ENCODE measurements at places on chromosomes 13 and 19.

GRCh38 chr13:79413521-79413920 lies 7.5 kb upstream of the RBM26 start:
- no peak overlapping the region for H3K27ac ChIP-seq
- no peaks in the 10 kb centered on the region for H3K27me3 ChIP-seq
- H3K4me3 ChIP-seq, result no peak overlapping the region
- DNase-seq, result no peak
- no peaks in the 10 kb centered on the region for H3K36me3 ChIP-seq
- no peaks in the 10 kb centered on the region for H3K4me1 ChIP-seq

GRCh38 chr13:49240017-49240416 lies 7.7 kb upstream of the CDADC1 start:
- H3K27me3 ChIP-seq, result no peaks in the 10 kb centered on the region
- no peak overlapping the region for H3K4me3 ChIP-seq
- H3K36me3 ChIP-seq, result no peaks in the 10 kb centered on the region

GRCh38 chr19:18865973-18866799 lies 29.8 kb downstream of the CERS1 start:
- DNase-seq, result peak; percentile 86
- H3K27ac ChIP-seq, result no peak overlapping the region
- peaks cover 21% of the 10 kb centered on the region for H3K27me3 ChIP-seq
- peaks cover 14% of the 10 kb centered on the region for H3K36me3 ChIP-seq

DNA sequence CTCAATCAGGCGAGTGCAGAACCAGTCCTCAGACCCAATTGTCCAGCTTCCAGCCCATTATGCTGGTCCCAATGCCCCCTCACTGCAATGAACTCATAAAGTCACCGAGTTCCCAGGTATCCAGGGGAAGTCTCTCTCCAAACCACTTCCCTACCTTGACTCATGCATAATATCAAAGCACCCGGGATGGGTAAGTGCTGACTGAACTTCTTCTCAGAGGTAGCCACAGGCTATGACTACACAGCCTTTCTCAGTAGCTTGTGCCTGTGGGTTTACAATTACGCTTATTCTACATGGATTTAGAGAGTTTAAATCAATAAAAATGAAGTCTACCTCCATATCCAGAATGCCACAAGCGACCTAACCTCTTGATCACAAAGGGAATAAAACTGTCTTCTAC lies 1.7 kb upstream of the C13orf42 start:
- DNase-seq, result no peak
- no peaks in the 10 kb centered on the region for H3K4me1 ChIP-seq
- H3K36me3 ChIP-seq, result no peaks in the 10 kb centered on the region
- no peak overlapping the region for H3K27ac ChIP-seq

DNA sequence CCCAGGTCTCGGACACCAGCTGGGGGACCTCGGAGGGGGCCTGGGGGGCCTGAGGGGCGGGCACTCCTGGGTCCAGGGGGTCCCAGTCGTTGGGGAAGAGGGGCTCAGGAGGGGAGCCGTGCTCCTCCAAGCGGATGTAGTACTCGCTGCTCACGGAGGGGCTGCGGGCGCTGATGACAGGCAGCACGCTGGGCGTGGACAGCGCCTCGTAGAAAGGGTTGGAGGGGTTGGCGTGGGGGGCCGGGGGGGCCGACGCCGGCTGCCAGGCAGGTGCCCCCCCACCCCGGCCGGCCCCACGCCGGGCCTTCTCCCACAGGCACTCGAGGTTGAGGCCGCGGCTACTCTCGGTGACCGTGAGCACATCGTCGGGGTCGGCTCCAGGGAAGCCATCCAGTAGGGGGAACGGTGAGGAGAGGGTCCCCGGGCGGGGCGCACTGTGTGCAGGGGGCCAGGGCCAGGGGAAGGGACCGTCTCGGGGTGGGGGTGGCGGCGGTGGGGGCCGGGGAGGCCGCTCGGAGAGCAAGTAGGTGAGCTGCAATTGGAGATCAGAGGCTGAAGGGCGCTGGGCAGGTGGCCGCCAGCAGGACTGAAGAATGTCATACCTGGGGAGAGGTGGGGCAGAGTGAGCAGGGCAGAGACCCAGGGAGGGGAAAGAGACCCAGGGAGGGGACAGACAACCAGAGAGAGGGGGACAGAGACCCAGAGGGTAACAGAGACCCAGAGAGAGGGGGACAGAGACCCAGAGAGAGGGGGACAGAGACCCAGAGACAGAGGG lies 12.1 kb downstream of the LMTK3 start:
- 0 out of 2 replicates have a peak, but pooled peaks cover 2% of the 10 kb centered on the region for H3K27me3 ChIP-seq
- no peaks in the 10 kb centered on the region for H3K36me3 ChIP-seq
- DNase-seq, result no peak
- peaks cover 10% of the 10 kb centered on the region for H3K4me1 ChIP-seq
- H3K4me3 ChIP-seq, result no peak overlapping the region

GRCh38 chr19:46192992-46193650 lies 36.4 kb upstream of the IGFL1 start:
- H3K36me3 ChIP-seq, result no peaks in the 10 kb centered on the region
- no peak for DNase-seq
- no peak overlapping the region for H3K27ac ChIP-seq
- no peaks in the 10 kb centered on the region for H3K4me1 ChIP-seq

GRCh38 chr19:55566823-55567222 lies 13.8 kb downstream of the ZNF579 start:
- no peaks in the 10 kb centered on the region for H3K36me3 ChIP-seq
- DNase-seq, result no peak
- H3K27ac ChIP-seq, result no peak overlapping the region
- H3K4me3 ChIP-seq, result no peak overlapping the region

GRCh38 chr19:45564131-45564780 lies 20.3 kb downstream of the OPA3 start:
- peak overlapping the region; percentile 61 for H3K27ac ChIP-seq
- no peaks in the 10 kb centered on the region for H3K27me3 ChIP-seq
- H3K36me3 ChIP-seq, result no peaks in the 10 kb centered on the region
- DNase-seq, result peak; percentile 75
- H3K4me1 ChIP-seq, result peaks cover 9% of the 10 kb centered on the region

- no peak overlapping the region for H3K27ac ChIP-seq
- no peak overlapping the region for H3K4me3 ChIP-seq
- H3K4me1 ChIP-seq, result no peaks in the 10 kb centered on the region
- H3K36me3 ChIP-seq, result no peaks in the 10 kb centered on the region
Measured at GRCh38 chr13:32019612-32020233, 11.9 kb upstream of the FRY start.

GRCh38 chr19:11064831-11065303 lies 24.4 kb upstream of the LDLR start:
- H3K4me3 ChIP-seq, result no peak overlapping the region
- H3K27ac ChIP-seq, result peak overlapping the region; percentile 50
- H3K4me1 ChIP-seq, result no peaks in the 10 kb centered on the region
- no peaks in the 10 kb centered on the region for H3K27me3 ChIP-seq
- peaks cover 3% of the 10 kb centered on the region for H3K36me3 ChIP-seq

DNA sequence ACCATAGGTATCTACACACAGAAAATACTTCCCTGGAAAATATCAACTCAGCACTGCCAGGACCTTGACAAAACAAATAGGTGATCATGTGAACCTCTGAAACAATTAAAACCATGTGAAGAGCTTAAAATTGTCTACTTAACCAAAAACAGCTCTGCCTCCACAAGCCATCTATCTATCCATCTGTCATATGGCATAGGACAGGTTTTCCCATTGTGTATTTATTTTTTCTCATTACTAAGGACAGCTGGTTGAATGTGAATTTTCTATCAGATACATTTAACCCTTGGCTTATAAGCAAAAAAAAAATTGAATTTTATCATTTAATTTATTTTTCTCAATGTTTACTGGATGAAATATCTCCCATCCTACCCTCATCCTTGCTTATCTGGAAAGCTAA lies 279.5 kb downstream of the PCDH9 start:
- no peaks in the 10 kb centered on the region for H3K27me3 ChIP-seq
- H3K4me1 ChIP-seq, result peaks cover 42% of the 10 kb centered on the region
- no peak overlapping the region for H3K4me3 ChIP-seq
- no peaks in the 10 kb centered on the region for H3K36me3 ChIP-seq

DNA sequence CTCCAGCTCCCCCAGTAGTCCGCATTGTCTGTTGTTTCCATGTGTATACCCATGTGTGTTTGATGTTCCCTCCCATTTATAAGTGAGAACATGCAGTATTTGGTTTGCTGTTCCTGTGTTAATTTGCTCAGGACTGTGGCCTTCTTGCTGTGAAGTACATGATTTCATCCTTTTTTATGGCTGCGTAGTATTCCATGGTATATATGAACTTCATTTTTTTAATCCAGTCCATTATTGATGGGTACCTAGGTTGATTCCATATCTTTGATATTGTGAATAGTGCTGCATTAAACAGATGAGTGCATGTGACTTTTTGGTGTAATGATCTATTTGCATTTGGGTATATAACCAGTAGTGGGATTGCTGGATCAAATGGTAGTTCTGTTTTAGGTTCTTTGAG lies 175.2 kb downstream of the PDS5B start:
- no peak overlapping the region for H3K27ac ChIP-seq
- H3K36me3 ChIP-seq, result no peaks in the 10 kb centered on the region
- no peaks in the 10 kb centered on the region for H3K4me1 ChIP-seq
- DNase-seq, result no peak
- no peaks in the 10 kb centered on the region for H3K27me3 ChIP-seq

- no peak overlapping the region for H3K4me3 ChIP-seq
- no peaks in the 10 kb centered on the region for H3K27me3 ChIP-seq
- H3K36me3 ChIP-seq, result no peaks in the 10 kb centered on the region
- H3K4me1 ChIP-seq, result no peaks in the 10 kb centered on the region
- no peak overlapping the region for H3K27ac ChIP-seq
Measured at GRCh38 chr13:34756136-34756535, 185.9 kb upstream of the NBEA start.

GRCh38 chr19:17296273-17296672 lies 7.0 kb downstream of the ABHD8 start:
- no peak overlapping the region for H3K4me3 ChIP-seq
- H3K4me1 ChIP-seq, result peaks cover 11% of the 10 kb centered on the region
- no peak for DNase-seq
- no peaks in the 10 kb centered on the region for H3K27me3 ChIP-seq
- H3K36me3 ChIP-seq, result no peaks in the 10 kb centered on the region

- H3K36me3 ChIP-seq, result no peaks in the 10 kb centered on the region
- no peak overlapping the region for H3K27ac ChIP-seq
- no peak overlapping the region for H3K4me3 ChIP-seq
- no peak for DNase-seq
- no peaks in the 10 kb centered on the region for H3K27me3 ChIP-seq
Measured at GRCh38 chr13:63737418-63737817, 2321.8 kb upstream of the PCDH20 start.

- no peak overlapping the region for H3K4me3 ChIP-seq
- H3K27me3 ChIP-seq, result no peaks in the 10 kb centered on the region
- DNase-seq, result no peak
- H3K4me1 ChIP-seq, result 0 out of 2 replicates have a peak, but pooled peaks cover 6% of the 10 kb centered on the region
- no peaks in the 10 kb centered on the region for H3K36me3 ChIP-seq
- H3K27ac ChIP-seq, result no peak overlapping the region
Measured at GRCh38 chr13:23074075-23074828, 106.5 kb upstream of the SGCG start.

- H3K27me3 ChIP-seq, result no peaks in the 10 kb centered on the region
- H3K27ac ChIP-seq, result no peak overlapping the region
- H3K4me3 ChIP-seq, result no peak overlapping the region
Measured at GRCh38 chr13:50699874-50700663, 143.4 kb downstream of the DLEU7 start.

- H3K27me3 ChIP-seq, result no peaks in the 10 kb centered on the region
- no peak for DNase-seq
- 0 out of 2 replicates have a peak, but pooled peaks cover 5% of the 10 kb centered on the region for H3K36me3 ChIP-seq
- H3K4me1 ChIP-seq, result no peaks in the 10 kb centered on the region
- no peak overlapping the region for H3K27ac ChIP-seq
Measured at GRCh38 chr13:24618011-24618955, 61.9 kb upstream of the ATP12A start.

GRCh38 chr19:13834244-13835069 lies 39.2 kb downstream of the ZSWIM4 start:
- H3K4me3 ChIP-seq, result peak overlapping the region; percentile 70
- no peaks in the 10 kb centered on the region for H3K36me3 ChIP-seq
- peaks cover 17% of the 10 kb centered on the region for H3K4me1 ChIP-seq

DNA sequence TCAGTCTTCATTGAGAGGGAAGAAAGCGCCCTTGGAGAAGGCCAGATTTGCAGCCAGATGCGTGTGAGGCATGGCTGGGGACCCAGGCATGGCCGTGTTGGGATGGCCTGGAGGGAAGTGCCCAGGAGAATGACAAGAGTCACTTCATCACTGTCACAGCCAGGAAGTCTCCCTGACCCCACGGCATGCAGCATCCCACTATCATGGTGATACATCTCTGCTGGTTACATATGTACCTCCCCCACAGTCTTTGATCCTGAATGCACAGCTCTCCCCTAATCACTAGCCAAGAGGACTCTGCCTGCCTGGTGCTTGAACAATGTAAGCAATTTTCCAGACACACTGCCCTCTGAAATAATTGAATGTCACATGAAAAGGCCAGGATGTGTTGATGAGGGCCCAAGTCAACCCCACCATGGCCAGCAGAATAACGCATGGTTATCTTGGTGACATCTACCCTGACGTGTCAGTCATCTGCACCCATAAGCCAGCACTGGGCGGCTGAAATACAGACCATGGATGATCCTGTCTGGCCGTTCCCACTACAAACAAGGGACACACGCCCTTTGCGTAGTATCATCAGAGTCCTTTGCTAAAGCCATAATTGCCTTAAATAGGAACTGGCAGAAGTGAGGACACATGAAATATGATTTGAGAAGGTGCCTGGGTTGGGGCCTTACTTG lies 149.7 kb upstream of the SPACA7 start:
- H3K27ac ChIP-seq, result no peak overlapping the region
- H3K36me3 ChIP-seq, result no peaks in the 10 kb centered on the region
- no peak for DNase-seq
- no peaks in the 10 kb centered on the region for H3K4me1 ChIP-seq

DNA sequence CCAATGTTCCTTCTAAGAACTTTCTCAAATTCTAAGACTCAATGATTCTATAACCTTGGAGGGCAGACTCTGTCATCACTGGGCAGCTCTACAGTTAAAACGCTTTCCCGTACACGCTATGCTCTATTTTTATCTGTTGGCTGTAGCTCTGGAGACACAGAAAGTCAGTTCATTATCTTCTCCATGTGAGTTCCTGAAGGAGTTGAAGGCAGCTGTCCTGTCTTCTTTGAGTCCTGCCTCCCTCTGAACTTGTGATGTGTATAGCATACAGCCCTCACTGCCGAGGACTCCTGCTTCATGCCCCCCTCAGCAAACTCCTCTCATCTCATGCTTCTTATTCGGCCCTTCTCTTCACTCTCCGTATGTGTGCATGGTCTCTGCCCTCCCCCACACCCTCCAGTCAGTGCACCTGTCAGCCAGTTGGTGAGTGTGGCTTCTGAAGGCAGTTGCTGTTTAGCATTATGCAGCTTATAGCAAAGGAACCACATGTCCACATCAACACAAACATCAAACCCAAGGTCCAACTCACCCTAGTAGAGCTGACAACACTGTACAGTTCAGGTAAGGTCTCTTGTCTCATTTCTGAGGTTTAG lies 504.9 kb downstream of the DIAPH3 start:
- H3K36me3 ChIP-seq, result no peaks in the 10 kb centered on the region
- no peaks in the 10 kb centered on the region for H3K27me3 ChIP-seq
- peaks cover 4% of the 10 kb centered on the region for H3K4me1 ChIP-seq
- H3K4me3 ChIP-seq, result no peak overlapping the region
- no peak overlapping the region for H3K27ac ChIP-seq

All from GM23338 (cell line).